NCI-H1092 (cell line): ENCODE measurements at places on chromosomes 1 and 21.

- no peak for DNase-seq
These were observed 112.3 kb upstream of the ZRANB2 start for GRCh38 chr1:71193153-71193552.

GRCh38 chr1:93698329-93699048 is 16.9 kb upstream of the BCAR3 start:
- no peak for DNase-seq

DNA sequence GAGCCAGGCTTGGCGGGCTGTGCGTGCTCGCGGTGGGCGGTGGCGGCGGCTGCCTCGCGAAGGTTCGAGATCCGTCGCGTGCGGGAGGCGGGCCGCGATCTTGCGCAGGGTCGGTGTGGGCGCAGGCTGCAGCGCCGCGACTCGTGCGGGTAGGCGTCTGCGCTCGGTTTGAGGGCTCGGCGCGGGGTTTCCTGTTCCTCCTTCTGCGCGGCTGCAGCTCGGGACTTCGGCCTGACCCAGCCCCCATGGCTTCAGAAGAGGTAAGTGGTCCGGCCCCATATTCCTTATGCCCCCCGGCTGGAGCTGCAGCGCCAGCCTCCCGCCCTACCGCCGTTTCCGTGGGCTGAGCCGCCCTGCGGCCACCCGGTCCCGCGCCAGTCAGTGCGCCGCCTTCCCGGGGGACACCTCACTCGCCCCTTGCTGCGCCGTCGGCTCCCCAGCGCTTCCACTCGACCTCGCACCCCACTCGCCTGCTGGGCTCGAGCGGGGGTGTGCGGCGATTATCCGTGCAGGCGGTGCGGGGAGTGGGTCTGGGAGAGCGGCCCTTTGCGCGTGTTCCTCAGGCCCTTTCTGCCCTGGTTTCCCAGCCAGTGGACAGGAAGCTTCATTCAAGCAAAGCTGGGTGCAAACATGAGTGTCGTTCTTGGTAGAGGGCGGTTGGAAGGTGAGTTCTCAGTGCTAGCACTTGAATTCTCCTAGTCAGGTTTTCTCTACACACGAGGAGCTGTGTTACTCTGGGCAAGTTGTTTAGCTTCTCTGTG is at the start of gene CACYBP:
CACYBP (plus strand) TSS at position 12 of the 761 bp plus-strand sequence; CDS start at position 246, 234 bp downstream.
- peak; percentile 37 for DNase-seq

DNA sequence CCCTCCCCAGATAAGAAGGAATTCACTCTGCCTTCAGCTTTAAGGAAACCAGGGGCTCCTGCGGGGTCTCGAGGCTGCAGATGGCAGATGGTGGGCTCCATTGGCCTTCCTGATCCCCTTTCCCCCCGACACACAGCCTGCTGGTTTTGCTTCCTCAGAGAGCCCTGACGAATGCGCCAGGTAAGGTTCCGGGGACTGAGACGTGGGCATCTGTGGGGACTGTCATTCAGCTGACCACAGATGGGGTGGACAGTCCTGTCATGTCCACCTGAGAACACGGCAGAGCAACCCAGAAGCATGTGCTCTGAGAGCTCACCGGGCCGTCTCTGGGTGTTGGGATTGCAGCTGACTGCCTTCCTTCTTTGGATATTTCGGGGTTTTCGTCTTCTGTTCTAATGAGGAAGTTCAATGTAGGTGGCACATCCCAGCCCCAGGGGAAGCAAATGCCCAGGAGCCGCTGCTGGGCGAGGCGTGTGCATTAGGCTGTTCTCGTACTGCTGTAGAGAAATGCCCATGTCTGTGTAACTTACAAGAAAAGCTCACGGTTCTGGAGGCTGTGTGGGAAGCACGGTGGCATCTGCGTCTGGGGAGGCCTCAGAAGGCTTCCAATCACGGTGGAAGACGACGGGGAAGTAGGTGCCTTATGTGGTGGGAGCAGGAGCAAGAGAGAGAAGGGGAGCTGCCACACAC is 22.6 kb upstream of the TTC34 start:
- no peak for DNase-seq

DNA sequence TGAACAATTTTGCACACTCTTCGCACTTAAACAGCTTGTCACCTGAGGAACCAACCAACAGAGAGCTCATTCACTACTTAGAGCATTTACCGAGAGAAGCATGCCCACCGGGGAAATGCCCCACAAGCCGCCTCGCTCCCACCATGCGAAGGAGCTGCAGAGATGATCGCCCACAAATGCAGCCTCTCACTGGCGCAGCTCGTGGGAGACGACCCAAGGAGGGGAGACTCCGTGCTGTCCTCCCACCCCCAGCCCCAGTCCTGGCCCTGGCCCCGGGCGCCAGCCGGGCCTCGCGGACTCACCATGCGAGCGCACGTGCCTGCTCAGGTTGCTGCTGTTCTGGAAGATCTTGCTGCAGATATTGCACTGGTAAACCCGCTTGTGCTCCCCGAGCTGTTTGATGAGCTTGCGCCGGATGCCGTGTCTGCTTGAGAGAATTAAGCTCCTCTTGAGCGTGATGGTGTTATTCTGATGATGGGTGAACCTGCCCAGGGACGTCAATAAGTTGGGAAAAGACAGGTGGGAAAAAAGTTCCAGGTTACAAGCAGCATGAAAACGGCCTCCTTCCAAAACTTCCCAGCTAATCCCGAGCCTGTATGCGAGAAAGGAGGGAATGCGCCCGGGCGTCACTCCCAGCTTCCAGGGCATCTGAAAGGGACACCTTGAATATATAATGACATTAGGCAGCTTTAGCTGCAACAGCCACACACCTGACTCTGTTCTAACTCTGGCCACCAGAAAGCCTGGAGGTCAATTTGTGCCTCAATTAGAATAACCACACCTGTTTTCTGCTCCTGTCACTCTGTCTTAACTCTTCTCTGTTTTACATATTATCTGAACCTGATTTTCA is 42.8 kb downstream of the PRDM15 start:
- no peak for DNase-seq

DNA sequence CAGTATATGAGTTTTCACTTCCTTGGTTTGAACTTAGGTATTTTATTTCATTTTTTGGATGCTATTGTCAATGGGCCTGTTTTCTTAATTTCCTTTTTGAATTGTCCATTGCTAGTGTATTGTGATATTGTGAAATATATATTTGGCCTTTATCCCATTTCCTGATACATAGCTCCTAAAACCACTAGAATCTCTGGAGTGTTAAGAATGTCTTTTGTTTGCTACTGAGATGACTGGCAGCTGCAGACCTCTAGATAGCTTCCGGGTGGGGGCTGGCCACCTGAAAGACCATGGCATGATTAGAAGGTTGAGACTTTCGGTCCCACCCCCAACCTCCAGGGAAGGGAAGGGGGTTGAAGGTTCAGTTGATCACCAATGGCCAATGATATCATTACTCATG is 245.4 kb downstream of the KCNJ6 start:
- no peak for DNase-seq

GRCh38 chr1:2854151-2854550 is 52.7 kb upstream of the TTC34 start:
- no peak for DNase-seq

GRCh38 chr1:112373806-112374205 is 22.2 kb upstream of the CTTNBP2NL start:
- no peak for DNase-seq

DNA sequence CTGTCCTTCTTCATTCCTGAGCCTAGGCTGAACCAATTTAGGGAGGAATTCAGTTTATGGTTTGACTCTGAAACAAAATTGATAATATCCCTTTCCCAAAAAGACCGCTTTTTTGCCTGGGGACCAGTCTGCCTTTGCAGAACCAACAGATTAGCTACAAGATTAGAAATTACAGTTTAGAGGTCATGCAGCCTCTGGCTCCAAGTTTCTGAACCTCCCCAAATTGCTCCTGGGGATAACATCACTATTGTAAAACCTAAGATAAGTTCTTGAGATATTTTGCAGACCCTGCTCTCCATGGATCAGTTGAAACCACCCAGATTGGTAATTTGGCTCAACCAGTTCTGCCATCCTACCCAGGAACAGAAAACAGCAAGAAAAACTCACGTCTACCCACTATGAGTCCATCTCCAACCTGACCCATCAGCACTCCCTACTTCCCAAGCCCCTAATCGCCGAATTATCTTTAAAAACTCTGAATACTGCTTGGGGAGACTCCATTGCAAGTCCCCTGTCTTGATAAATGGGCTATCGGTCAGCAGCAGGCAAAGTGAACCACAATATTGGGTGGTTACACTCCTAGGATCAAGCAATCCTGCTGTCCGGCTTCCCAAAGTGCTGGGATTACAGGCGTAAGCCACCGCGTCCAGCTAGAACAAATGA is 605 bp upstream of the RABGGTB start:
- no peak for DNase-seq

DNA sequence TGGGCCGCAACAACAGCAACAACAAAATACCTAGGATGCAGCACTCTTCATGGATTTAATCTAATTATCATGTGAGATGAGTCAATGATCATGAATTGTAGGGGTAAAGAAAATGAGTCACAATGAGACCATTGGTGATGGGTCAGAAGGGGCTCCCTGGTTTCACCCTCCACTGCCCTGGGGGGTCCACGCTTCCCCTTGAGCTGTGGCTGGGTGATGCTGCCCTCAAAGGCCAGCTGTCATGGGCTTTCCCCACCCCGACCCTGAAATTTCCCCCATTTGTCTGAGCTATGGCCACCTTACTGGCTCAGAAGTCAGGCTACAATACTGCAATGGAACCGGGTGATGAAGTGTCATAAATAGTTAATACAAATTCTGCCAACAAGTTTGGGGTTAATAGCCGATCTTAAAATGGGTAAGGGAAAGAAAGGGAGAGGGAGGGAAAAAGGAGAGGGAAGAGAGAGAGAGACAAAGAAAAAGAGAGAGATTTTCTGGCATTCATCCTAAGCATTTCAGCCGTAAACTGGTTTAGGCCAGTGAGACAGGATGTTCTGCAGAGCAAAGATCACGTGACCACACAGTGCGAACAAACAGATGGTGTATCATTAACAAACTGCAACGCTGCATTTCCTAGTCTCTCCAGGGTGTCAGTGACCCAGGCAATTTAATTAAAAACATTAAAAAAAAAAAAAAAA is 143.4 kb upstream of the ERRFI1 start:
- peak; percentile 84 for DNase-seq

GRCh38 chr1:228020686-228021354 is 14.0 kb downstream of the WNT3A start:
- DNase-seq: no peak

GRCh38 chr1:183021405-183022201 is 1.6 kb upstream of the LAMC1 start:
- DNase-seq: no peak

DNA sequence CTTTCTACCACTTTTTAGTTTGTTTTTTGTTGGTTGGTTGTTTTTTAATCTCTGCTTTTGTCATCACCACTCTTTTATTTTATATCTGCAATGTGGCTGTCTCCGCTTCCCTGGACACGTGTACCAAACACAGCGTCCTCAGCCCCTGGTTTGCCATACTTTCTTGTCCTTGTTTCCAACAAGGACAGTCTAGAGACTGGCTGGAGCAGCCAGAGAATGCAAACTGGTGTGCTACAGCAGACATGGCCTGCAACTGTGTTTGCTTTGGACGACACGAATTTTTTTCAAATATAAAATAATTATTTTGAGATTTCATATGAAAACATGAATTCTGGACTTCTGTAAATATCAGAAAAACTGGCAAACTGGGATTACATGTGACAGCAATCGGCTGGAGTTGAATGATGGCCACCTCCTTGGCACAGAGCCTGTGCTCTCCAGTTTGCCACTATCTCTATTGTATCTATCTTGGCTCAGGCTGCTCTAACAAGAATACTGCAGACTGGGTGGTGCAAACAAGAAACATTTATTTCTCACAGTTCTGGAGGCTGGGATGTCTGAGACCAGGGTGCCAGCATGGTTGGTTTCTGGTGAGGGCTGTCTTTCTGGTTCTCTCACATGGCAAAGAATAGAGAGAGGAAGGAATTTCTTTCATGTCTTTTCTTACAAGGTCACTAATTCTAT is 34.6 kb upstream of the POU2F1 start:
- no peak for DNase-seq

DNA sequence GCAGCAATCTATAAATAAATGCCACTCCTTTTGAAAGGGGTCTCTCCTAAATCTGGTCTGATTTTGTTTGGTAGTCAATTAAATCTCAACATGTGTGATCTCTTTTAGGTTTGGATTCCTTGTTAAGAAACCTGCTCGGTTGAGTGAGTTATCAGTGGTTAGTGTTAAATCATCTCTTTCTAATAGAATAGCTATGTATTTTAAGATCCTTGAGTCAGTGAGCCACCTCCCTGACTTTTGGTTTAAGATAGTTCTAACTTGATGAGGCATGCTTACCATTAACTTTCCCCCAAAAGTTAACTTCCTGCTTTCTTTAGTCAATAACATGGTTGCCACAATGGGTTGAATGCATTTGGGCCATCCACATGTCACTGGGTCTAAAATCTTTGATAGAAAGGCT is 93.1 kb upstream of the OLFM3 start:
- no peak for DNase-seq

- no peak for DNase-seq
These were observed 12.3 kb upstream of the NFIA start for GRCh38 chr1:61070054-61070453.

- no peak for DNase-seq
These were observed 24.2 kb upstream of the EYA3 start for GRCh38 chr1:28112388-28113241.

DNA sequence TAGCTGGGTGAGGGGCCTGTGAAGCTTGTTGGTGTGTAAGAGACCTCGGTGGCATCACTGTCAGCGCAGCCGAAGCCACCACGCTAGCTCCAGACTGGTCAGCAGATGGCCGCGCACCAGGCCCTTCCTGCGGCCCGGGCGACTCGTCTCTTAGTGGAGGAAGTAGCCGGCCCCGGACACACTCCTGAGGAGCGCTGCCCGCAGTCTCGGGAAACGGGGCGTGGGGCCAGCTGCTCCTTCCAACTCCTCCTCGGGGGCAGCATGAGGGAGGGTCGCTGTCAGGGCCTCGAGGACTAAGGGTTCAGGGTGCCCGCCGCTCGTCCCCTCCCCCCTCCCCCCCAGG is 20.4 kb downstream of the H3-3A start:
- no peak for DNase-seq

DNA sequence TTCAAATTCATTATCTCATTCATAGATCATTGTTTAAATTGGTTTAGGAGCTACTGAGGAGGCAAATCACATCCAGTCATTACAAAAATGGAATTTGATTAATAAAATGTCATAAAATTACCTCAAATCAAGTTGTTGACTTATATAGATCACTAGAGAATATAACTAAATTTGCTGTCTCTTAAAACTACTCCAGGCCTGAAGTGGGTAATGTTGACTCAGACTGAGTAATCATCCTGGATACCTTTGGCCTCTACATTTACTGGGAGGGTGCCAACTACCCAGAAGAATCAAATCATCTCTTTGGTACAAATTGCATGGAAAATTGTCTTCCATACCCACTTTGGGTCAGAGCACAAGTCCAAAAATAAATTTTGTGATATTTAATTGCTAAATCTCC is 191.2 kb upstream of the GREM2 start:
- no peak for DNase-seq
